ENCODE measurements at places on chromosomes 2 and 18.

- no peak for DNase-seq
Measured at GRCh38 chr2:14051401-14051800, 581.1 kb upstream of the LRATD1 start.

- DNase-seq, result no peak
Measured at GRCh38 chr2:37944268-37944667, 19.2 kb downstream of the RMDN2 start.

- DNase-seq, result no peak
Measured at GRCh38 chr2:176873403-176873802, 339.2 kb upstream of the HNRNPA3 start.

- DNase-seq, result no peak
Measured at GRCh38 chr2:7450833-7451190, 533.6 kb downstream of the RNF144A start.

- no peak for DNase-seq
Measured at GRCh38 chr2:15817748-15818147, 122.6 kb upstream of the MYCN start.

Measured in HTR-8/SVneo (cell line).